ENCODE measurements at places on chromosomes 12 and 14.
A peak's percentile ranks its signal among the peaks of the same experiment; 100 is the strongest.

DNA sequence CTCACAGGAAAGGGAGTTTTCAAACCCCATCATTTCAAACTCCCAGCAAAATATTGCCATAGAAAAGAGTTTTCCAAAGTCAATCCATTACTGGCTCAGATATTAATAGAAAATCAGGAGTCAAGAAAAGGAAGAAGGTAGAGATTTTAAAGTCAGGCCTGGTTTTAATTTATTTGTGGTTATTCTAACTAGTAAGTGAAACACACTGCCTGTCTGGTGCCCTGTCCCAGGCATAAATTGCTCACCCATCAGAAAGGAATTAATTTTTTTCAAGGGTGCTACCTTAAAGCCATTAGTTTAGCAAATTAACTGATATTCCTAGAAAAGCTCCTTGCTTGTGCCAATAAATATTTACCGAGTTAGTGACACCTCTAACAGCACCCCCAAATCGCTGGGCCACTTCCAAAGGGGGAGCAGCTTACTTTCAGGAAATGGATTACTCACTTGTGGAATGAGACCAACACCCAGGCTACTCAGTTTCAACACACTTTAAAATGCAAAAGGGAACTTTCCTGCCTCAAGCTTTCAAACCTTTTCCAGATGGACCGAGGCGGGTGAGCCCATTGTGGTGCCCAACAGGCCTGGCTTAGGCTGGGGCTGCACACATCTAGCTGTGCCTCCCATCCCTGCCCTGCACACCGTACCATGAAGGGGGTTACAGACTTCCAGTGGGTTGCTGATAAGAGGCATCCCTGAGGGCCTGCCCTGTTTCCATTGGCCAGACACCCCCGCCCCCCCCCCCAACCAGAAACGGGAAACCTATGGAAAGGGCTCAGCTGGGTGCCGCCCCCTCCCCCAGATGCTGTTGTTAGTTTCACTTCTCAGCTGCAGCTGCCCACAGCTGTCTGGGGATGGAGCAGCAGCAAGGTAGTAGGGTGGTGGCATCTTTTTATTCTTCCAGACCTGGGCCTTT lies 117.2 kb downstream of the SAMD4A start:
- H3K4me3 ChIP-seq, result no peak overlapping the region
- no peaks in the 10 kb centered on the region for H3K27me3 ChIP-seq
- H3K36me3 ChIP-seq, result no peaks in the 10 kb centered on the region
- peaks cover 4% of the 10 kb centered on the region for H3K4me1 ChIP-seq

GRCh38 chr14:61406675-61407074 lies 85.3 kb downstream of the PRKCH start:
- H3K36me3 ChIP-seq, result no peaks in the 10 kb centered on the region
- no peak overlapping the region for H3K4me3 ChIP-seq
- no peaks in the 10 kb centered on the region for H3K27me3 ChIP-seq
- no peak overlapping the region for H3K27ac ChIP-seq
- no peak for DNase-seq

- no peaks in the 10 kb centered on the region for H3K27me3 ChIP-seq
- H3K36me3 ChIP-seq, result no peaks in the 10 kb centered on the region
- H3K27ac ChIP-seq, result no peak overlapping the region
- H3K4me1 ChIP-seq, result 0 out of 2 replicates have a peak, but pooled peaks cover 9% of the 10 kb centered on the region
- no peak overlapping the region for H3K4me3 ChIP-seq
Observed at GRCh38 chr12:78916845-78917480, 52.4 kb downstream of the SYT1 start.

DNA sequence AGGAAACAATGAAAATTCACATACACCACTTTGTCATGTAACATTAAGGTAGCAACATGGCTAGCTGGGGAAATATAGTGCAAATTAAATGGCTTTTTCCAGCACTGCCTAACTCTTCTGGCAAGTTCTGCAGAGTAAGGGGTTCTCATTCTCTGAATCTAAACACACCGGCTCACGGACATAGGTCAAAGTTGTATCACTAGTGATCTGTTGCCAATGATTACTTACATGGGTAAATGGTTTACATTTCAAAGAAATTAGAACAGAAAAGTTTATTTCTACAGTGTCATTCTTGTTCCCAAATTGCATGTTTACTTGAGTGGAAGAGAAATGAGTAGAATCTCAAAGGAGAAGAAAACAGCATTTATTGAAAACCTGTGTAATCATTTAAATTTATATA lies 381.9 kb downstream of the PRKD1 start:
- DNase-seq, result no peak
- H3K27ac ChIP-seq, result no peak overlapping the region
- H3K36me3 ChIP-seq, result no peaks in the 10 kb centered on the region
- H3K27me3 ChIP-seq, result no peaks in the 10 kb centered on the region
- no peaks in the 10 kb centered on the region for H3K4me1 ChIP-seq

DNA sequence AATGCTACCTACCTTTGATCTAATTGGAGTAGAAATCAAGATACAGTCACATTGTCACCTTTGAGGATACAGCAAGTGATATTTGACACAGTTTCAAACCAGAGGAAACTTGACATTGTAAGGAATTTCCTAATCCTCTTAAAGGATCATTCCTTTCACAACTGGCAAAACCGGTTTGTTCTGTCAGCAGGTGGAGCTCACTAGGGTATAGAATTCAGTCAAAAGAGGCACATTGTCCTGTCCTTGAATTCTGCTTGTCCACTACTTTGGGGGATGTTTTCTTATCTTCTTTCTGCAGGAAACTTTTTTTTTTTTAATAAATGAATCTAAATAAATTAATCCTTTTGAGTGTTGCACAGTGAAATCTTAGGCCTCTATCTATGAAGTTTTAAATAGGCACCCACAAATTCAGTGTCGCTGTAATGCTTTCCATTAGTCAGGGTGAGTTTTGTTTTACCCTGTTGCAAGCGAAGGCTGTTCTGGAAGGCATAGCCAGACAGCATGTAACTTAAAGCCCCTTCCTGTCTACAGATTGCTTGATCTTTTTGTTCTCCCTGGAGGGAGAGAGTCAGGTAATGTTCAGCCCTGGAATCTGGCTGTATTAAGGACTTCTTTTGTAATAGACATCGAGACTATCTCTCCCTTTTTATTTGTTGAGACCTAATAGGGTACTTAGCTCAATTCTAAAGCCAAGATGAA lies 285.0 kb upstream of the RGS6 start:
- no peaks in the 10 kb centered on the region for H3K4me1 ChIP-seq
- no peaks in the 10 kb centered on the region for H3K27me3 ChIP-seq
- H3K27ac ChIP-seq, result no peak overlapping the region
- no peak overlapping the region for H3K4me3 ChIP-seq

- H3K4me1 ChIP-seq, result no peaks in the 10 kb centered on the region
- H3K4me3 ChIP-seq, result no peak overlapping the region
- no peak for DNase-seq
- no peaks in the 10 kb centered on the region for H3K27me3 ChIP-seq
- H3K27ac ChIP-seq, result no peak overlapping the region
Observed at GRCh38 chr12:29726741-29727348, 56.9 kb downstream of the TMTC1 start.

DNA sequence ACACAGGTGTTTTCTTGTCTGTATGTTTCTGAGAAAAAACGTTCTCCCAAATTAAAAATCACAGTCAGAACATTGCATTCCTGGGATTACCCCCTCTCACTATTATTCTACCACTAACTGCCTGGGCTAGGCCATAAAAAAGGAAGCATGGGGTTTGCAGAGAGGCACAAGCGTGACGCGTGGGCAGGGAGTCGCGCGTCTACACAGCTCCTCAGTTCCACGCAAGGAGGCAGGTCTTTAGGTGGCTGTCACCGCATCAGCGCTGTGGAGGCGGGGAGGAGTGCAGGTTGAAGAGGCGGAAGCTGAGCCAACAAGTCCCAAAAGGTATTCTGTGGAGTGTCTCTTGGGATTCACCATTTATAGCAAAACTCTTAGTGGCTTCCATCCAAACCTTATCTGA lies 109.9 kb downstream of the RIMBP2 start:
- H3K36me3 ChIP-seq, result no peaks in the 10 kb centered on the region
- no peaks in the 10 kb centered on the region for H3K4me1 ChIP-seq
- H3K4me3 ChIP-seq, result no peak overlapping the region
- DNase-seq, result no peak
- H3K27ac ChIP-seq, result no peak overlapping the region

DNA sequence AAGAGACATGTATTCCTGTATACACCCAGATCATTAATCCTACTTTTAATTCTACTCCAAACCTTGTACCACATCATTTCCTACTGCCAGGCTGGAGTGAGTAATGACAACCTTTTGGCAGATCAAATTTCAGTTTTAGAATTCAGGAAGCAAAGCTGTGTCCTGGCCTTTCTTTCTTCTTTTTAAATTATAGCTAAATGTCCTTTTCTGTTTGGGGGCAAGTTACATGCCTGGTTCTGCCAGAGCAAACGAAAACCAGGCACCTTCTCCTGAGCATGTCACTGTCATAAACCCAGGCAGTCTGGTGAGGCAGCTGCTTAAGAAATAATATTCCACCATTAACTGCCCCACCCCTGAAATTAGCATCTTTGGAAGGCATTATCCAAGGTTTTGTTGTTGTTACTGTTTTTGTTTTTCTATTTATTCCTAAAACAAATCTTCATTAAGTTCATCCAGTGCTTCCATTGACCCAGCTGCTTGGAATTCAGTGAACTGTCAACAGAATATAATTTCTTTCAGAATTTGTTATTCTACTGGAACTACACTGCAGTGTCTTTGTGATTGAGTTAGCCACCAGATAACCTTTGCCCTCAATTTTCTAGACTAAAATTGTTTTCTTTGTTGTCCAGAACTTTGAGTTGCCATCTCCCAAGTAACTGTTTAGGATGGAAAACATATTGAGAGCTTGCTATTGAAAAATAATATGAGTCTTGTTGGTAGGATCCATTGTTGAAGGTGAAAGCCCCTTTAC lies 33.2 kb downstream of the SAMD4A start:
- no peak overlapping the region for H3K4me3 ChIP-seq
- H3K27ac ChIP-seq, result no peak overlapping the region
- H3K36me3 ChIP-seq, result no peaks in the 10 kb centered on the region
- DNase-seq, result no peak
- H3K4me1 ChIP-seq, result no peaks in the 10 kb centered on the region

DNA sequence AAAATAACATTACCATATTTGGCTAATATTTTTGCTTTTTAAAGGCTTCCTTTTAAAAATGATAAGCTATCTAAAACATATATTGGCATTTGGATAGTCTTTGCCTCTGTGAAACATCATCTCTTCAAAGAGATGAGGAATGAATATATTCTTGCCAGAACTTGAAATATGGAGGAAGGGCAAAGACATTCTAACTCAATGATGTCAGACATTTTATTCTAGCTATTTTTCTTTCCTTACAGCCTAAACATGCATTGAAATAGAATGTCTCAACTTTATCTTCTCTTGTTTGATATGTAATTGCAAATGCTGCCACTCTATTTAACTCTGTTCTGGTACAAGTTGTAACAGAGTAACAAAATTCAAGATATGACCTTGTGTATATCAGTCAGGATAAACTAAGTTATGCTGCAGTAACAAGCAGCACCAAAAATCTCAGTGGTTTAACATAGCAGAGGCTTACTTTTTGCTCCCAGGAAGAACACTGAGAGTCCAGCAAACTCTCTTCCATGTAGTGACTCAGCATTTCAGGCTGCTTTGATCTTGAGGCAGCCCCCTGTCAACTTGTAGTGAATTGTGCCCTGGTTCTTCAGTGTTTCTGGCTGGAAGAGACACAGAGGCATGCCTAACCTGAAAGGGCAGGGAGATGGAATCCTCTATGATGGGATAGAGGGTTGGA lies 11.0 kb downstream of the IRAK3 start:
- H3K4me3 ChIP-seq, result no peak overlapping the region
- no peak overlapping the region for H3K27ac ChIP-seq
- no peaks in the 10 kb centered on the region for H3K27me3 ChIP-seq
- peaks cover 27% of the 10 kb centered on the region for H3K4me1 ChIP-seq
- no peak for DNase-seq

DNA sequence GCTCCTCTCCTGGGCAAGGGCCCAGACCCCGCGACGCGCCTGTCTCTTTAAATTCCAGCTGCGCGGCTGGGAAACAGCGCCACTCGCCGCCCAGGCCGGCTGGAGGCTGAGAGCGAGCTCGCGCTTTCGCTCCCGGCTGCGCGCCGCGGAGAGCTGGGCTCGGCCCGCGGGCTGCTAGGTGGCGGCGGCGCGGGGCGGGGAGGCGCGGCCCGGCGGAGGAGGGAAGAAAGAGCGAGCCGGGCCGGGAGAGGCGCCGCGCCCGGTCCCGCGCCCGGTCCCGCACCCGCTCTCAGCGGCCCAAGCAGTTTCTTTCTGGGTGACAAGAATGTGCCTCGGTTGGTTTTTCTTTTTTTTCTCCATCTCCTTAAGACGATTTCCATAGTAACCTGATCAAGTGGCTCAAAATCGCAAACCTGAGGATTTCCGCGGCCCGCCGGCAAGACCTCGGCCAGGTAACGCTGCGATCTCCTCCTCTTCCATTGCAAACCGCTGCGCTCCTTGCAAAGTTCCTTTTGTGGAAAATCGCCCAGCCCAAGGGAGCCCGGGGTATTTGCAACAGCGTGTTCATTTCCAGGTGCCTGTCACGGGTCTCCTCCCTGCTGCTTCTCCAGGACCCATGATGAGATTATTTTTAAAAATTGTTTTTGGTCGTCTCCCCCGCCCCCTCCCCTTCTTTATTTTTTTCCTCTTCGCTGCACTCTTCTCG lies 259.5 kb upstream of the E2F7 start:
- no peaks in the 10 kb centered on the region for H3K36me3 ChIP-seq
- peaks cover 3% of the 10 kb centered on the region for H3K27me3 ChIP-seq
- H3K4me1 ChIP-seq, result peaks cover 8% of the 10 kb centered on the region
- H3K4me3 ChIP-seq, result peak overlapping the region; percentile 84
- peak; percentile 83 for DNase-seq

- no peak overlapping the region for H3K4me3 ChIP-seq
- H3K27ac ChIP-seq, result no peak overlapping the region
- no peak for DNase-seq
- no peaks in the 10 kb centered on the region for H3K36me3 ChIP-seq
- no peaks in the 10 kb centered on the region for H3K27me3 ChIP-seq
Observed at GRCh38 chr12:19517583-19517982, 78.3 kb downstream of the AEBP2 start.

GRCh38 chr12:114167431-114167830 lies 201.3 kb upstream of the RBM19 start:
- DNase-seq, result no peak
- H3K4me3 ChIP-seq, result no peak overlapping the region
- H3K4me1 ChIP-seq, result no peaks in the 10 kb centered on the region
- no peak overlapping the region for H3K27ac ChIP-seq

DNA sequence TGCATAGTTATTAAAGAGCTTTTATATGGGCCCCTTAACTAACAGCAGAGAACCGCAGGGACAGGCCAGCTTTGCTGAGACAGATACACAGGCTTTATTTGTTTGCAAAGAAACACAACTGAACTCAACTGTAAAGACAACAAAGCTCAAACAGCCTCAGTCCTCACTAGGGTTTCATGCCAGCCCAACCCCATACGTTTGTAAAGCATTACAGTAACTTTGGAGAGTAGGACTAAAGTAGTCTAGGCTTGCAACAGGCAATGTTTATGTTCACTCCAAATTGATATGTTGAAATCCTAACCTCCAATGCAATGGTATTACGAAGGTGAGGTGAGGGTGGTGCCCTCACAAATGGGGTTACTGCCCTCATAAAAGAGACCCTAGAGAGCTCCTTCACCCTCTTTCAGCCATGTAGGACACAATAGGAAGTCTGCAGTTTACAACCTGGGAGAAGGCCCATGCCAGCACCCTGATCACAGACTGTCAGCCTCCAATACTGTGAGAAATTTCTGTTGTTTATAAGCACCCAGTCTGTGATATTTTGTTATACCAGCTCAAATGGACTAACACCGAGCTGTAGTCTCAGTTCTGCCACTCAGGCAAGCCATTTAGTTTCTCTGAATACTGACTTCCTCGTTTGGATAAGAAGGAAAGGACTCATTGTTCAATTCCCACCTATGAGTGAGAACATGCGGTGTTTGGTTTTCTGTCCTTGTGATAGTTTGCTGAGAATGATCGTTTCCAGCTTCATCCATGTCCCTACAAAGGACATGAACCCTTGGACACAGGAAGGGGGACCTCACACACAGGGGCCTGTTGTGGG lies 35.2 kb downstream of the PPM1H start:
- no peak overlapping the region for H3K27ac ChIP-seq
- no peaks in the 10 kb centered on the region for H3K36me3 ChIP-seq
- no peaks in the 10 kb centered on the region for H3K27me3 ChIP-seq
- H3K4me3 ChIP-seq, result no peak overlapping the region
